ENCODE measurements at places on chromosomes 7 and 10. TPM values are rescaled to one million over a fixed set of nuclear protein-coding genes. Genes with fewer than 3 reads are reported as not detected.

DNA sequence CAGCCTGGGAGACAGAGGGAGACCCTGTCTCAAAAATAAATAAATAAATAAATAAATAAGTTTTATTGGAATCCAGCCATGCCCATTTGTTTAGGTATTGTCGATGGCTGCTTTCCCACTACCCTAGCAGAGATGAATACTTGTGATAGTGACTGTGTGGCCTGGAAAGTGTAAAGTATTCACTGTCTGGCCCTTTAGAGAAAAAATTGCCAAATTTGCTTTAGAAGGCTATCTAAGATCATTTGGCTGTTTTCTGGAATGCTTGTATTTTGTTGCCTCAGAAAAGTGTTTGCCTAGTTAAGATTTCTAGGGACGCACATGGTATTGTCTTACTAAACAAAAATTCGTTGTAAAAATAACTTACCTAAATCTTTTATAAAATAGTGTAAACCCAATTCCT lies 35.4 kb downstream of the CHN2 start:
- DNase-seq = no peak

DNA sequence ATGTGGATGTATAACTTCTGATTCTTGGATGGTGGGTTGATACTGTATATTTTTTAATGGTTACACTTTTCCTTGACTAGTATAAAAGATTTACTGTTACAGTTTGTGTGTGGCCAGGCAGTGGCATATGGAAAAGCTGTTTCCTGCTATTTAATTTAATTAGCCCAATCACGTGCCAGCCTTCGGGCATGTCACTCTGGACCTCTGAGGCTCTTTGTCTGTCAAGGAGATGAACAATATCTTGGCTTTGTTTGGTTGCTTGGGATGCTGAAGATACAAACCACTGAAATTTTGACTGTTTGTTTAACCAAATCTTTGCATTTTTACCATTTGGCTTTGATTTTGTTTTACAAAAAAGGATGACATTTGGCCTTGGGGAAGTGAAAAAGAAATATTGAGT lies 185.0 kb downstream of the HDAC9 start:
- no peak for DNase-seq

GRCh38 chr10:128602183-128602582 lies 476.0 kb upstream of the MKI67 start:
- no peak for DNase-seq

DNA sequence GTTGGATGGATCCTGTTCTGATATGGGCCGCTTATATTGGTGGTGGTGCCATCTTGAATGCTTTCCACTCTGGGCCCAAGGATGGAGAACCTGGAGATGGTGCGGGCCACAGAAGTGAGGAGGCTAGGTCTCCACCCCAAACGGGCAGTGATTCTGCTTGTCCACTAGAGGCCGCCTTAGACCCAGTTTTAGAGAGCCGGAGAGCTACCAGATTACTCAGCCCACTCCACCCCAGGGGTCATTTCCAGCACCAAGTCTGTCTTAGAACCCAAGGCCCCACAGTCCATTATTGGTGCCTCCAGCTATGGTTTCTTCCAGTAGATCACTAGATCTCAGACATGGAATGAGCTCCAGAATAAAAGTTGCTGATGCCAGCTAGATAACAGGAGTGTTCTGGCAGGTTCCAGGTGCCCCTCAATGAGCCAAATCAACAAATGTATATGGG lies 11.8 kb upstream of the CAMK2G start:
- DNase-seq = no peak

GRCh38 chr10:79111846-79112614 lies 43.3 kb downstream of the ZMIZ1 start:
- no peak for DNase-seq

- no peak for DNase-seq
Observed at GRCh38 chr10:15344876-15345285, 26.2 kb downstream of the FAM171A1 start.

DNA sequence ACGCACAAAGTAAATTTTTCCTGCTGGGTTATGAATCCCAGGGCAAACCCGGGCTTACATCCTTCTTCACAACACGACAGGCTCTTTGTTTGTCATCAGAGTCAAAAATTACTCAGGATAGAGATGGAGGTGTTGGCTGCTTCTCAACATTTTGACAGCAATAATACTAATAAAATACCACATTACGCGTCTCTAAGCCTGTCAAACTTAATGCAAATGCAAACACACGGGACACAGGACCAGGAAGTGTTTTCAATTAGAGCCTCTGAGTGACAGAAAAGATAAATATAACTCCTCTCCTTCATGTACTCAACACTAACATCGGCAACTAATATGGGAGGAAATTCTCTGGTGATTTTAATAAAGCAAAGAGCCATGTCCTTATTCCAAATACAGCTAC lies 128.4 kb downstream of the SFMBT2 start:
- DNase-seq = no peak

- DNase-seq = no peak
Observed at GRCh38 chr7:106392144-106392543, 107.4 kb upstream of the NAMPT start.

DNA sequence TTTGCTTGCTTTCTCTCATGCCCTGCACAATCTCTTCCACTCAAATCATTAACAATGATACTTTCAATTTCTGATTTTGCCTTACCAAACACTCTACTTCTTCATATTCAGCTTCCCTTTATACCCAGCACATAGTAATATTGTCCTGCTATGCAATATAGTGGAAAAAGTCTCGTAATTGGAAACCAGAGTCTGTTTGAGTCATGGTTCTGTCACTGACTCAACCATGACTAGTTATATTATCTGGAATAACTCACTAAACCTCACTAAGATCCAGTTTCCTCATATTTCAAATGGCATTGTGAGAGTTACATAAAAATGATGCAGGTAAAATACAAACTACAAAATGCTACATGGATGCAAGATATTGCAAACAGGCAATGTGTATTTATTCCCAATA lies 98.5 kb upstream of the LRRTM3 start:
- no peak for DNase-seq

GRCh38 chr7:27175626-27176523 lies 1.8 kb upstream of the HOXA10 start:
- no peak for DNase-seq

GRCh38 chr7:926061-927030 lies 28.1 kb downstream of the ADAP1 start:
- no peak for DNase-seq

- DNase-seq = no peak
Observed at GRCh38 chr10:6300106-6300783, 97.5 kb downstream of the PFKFB3 start.

Gene SEM1
- 52.2 TPM for total RNA-seq

Gene AKR1C8
- not detected for total RNA-seq

Gene ADCYAP1R1
- 4.5 TPM for total RNA-seq
